T-cell (primary cell): ENCODE measurements at places on chromosomes 13 and 19.

GRCh38 chr19:33628921-33629825 is 7.4 kb downstream of the CHST8 start:
- no peak for DNase-seq

- DNase-seq = no peak
Measured at GRCh38 chr13:89925107-89925506, 1422.4 kb upstream of the MIR17HG start.

DNA sequence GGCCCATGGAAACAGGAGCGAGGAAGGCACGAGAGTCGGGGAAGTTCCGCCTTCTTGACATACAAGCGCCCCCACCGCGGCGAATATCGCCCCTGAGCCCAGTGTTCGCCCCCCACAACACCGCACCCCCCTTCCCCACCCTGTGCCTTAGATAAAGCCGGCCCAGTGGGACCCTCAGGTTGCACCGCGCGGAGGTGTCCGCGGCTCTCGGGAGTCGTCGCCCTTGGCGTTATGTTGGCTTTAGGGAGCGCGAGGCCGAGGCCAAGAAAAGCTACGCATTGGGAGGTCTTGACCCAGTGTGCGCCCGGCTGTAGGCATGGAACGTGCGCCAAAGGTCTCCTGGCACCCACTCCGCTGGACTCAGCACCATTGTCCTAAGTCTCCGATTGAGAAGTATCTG is 603 bp upstream of the ZNF132 start:
- no peak for DNase-seq

GRCh38 chr19:19627621-19628500 is at the start of gene LPAR2:
Gene LPAR2, minus strand, starts transcription at chr19:19628220. Its CDS starts 945 bp downstream, at chr19:19627275.
- peak; percentile 71 for DNase-seq

GRCh38 chr13:102294407-102295018 is 107.3 kb downstream of the FGF14 start:
- no peak for DNase-seq

DNA sequence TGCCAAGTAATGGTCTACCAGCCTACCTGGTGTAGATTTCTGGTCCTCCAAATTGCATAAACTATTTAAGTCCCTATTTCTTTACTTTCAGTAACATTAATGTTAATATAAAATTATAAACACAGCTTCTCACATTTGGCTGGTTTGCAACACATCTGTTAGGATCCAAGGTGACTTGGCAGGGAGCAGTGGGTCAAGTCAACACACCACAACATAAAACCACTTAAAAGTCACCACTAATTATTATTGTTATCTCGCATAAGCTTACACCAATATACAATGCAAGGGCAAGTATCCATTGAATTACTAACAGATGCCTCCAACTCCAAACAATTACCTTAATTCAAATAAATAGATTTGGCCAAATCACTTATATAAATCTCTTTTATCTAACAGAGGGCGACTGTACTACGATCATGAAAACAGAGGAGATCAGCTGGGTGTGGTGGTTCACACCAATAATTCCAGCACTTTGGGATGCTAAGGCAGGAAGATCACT is 74.7 kb downstream of the FGF14 start:
- DNase-seq = no peak

DNA sequence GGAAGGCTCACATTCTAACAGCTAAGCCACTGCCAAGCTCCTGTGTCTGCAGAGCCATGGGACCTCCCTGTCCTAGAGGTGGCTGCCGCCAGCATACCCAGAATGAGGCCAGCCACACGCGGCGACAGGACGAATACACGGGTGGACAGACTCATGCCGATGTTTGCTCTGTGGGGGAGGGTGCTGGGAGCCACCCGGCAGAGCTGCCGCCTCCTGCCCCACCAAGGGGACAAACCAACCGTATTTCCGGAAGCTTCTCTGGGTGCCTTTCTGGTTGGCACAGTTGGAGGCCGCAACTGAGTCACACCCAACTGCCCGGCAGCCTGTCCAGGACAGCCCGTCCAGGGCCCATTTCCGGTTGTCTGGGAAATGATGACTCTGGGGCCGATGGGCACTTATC is 20.3 kb downstream of the C13orf46 start:
- no peak for DNase-seq

- peak; percentile 45 for DNase-seq
Measured at GRCh38 chr19:34345947-34346351, 19.0 kb upstream of the GPI start.

DNA sequence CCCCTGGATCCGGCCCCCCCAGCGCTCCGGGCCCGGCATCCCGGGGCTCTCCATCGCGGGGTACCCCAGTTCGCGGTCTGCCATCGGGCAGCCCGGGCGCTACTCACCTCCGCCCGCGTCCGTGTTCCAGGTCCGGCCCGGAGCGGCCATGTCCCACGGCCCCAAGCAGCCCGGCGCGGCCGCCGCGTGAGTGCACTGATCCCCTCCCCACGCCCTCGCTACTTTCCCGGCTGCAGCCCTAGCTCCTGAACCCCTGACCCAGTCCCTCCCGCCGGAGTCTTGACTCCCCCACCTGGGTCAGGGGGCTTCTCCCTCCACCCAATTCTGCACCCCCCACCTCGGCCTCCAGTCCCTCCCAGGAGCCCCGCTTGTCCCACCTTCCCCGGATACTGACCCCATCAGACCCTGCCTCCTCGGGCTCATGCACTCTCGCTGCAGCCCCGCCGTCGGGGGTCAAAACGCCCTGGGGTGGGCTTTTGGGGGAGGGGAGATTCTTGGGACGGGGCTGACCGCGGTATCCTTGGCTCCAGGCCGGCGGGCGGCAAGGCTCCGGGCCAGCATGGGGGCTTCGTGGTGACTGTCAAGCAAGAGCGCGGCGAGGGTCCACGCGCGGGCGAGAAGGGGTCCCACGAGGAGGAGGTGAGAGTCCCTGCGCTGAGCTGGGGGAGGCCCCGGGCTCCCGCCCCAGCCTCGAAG is 566 bp downstream of the HMG20B start:
- no peak for DNase-seq

DNA sequence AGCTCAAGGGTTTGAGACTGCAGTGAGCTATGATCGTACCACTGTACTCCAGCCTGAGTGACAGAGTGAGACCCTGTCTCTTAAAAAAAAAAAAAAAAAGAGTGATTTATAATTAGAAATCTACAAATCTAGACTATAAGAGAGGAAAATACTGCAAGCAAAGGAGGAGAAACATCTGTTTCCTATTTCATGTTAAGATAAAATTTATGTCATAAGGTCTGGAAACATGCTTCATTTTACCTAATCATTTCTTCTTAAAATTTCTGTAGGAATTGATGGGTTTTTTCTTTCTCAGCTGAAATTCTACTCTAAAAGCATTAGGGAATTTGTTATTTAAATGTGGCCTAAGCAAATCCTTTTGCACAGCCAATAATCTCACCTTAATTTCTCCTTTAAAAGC is 53.2 kb downstream of the C13orf42 start:
- DNase-seq = no peak

DNA sequence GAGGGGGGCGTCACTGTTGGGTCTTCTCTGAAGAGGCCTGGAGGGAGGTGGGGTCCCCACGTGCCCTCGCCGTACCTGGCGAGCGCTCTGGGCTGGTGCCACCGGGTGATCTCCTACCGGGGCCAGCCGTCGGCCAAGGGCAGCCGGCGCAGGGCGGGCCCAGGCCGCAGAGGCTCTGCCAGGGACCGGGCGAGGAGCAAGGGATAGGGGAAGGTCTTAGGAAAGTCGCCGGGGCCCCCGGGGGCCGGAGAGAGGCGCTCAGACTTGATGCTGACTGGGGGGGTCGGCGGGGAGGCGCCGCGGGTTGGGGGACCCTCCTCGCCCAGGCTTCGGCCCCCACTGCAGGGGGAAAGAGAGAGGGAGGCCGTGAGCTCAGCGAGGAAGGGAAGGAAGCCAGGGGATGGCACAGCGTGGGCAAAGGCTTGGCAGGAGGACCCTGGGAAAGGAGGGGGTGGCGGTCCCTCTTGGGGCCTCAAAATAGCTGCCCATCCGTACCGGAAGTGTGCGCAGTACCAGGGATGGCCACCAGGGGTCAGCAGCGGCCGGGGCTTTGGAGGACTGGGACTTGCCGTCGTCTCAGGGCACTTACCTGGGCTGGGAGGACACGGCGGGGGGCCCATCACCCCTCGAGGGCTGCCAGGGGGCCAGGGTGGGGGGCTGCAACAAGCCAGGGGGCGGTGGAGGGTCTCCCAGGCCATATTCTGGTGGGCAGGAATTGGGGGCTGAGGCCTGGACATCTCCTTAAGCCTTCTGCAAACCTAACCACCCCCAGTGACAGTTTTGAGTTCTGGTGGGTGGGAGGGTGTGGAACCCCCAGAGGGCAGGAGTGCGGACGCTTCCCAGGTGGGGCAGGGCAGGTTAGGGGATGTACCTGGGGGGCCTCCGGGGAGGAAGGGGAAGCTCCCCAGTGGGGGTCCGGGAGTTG is 7.7 kb upstream of the TMEM161A start:
- DNase-seq = peak; percentile 75

DNA sequence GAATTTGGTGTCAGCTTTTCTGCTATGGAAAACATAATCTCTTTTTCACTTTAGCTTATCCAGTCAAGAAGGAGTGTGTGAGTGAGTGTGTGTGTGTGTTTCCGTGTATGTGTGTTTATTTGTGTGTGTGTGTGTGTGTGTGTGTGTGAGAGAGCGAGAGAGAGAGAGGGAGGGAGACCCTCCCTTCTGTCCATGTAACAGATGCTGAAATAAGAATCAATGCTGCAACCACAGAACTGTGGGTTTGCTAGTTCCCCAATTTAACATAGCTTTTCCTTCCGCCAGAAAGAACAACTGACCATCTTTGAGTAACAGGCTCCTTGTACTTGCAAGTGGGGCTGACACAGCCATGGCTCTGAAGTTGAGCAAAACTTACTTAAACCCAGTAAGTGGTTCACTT is 5.2 kb downstream of the LCP1 start:
- no peak for DNase-seq

- no peak for DNase-seq
Measured at GRCh38 chr19:19911150-19911549, 10.4 kb downstream of the ZNF93 start.

- peak; percentile 12 for DNase-seq
Measured at GRCh38 chr13:51614350-51614786, 30.1 kb downstream of the WDFY2 start.

DNA sequence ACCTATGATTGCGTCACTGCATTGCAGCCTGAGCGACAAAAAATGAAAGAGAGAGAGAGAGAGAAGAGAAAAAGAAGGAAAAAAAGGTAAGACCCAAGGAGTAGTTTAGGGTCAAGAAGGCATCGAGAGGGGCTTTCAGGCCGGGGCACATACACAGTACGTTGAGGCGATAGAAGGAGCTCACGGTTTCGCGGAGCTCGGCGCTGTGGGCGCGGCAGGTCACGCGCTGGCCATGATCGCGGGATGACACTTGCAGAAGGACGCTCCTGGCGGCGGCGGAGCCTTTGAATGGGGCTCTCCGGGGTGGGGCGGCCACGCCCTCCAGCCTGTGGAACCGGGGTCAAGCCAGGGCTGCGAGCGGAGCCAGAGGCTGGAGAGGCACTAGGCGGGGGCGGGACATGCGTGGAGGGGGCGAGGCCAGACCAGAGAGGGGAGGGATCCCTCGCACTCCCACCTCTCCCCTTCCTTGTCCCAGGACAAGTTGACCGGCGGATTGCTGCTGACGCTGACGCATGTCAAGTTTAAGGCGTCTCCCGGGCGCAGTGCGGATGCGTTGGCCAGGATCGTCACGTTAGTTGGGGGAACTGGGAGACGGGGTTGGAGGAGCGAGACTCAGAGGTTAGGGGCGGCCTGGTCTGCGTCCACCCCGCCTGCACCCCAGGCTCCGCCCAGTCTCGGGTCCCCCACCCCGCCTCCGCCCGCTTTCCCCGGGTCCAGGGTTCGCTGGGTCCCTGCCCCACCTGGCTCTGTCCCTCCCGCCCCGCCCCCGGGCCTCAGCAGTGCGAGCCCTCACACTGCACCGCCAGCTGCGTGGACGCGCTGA is 6.9 kb downstream of the NPHS1 start:
- no peak for DNase-seq

DNA sequence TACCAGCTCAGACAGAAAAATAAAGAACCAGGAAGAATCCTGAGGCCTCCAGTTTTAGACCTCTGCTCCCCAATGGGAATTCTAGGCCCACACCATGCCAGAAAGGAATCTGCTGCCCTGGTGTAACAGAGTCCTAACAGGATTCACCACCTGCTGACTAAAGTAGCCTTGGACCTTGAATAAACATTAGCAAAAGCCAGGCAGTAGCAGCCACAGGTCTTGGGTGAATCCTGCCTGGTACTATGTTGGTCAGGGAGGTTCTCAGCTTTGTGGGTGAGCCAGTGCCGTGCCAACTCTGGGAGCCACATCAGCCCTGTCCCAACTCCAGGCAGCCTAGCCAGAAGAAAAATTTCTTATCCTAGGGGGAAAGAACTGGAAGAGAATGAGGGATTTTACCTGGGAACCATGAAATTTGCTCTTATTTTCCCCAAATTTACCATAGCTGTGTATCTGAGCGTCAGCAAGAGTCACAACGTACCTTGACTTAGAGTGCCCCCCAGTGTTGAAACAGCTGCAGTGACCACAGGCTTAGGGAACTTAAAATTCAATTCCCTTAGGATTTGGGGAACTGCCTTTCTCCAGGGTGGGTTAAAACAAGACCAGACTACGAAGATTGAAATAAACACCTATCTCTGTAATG is 1895.6 kb upstream of the PRR20A start:
- DNase-seq = no peak

DNA sequence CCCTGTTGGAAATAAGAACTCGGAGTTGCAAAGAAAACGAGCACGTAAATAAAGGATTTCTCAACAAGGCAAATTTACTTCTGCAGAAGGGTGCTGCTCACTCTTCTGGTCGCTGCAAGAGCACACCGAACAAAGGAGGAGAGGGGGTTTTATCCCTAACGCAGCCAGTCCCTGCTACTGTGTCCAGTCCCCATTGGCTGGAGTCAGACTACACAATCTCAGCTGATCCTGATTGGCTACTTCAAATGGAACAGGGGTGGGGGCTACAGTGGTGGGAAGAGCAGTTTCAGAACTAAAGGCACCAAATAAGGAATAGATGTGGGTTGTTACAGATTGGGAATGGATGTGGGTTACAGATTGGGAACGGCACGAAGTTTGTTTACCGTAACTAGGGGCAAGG is 63.9 kb upstream of the MCF2L start:
- no peak for DNase-seq

GRCh38 chr19:46755077-46755852 is 9.0 kb upstream of the STRN4 start:
- DNase-seq = no peak

DNA sequence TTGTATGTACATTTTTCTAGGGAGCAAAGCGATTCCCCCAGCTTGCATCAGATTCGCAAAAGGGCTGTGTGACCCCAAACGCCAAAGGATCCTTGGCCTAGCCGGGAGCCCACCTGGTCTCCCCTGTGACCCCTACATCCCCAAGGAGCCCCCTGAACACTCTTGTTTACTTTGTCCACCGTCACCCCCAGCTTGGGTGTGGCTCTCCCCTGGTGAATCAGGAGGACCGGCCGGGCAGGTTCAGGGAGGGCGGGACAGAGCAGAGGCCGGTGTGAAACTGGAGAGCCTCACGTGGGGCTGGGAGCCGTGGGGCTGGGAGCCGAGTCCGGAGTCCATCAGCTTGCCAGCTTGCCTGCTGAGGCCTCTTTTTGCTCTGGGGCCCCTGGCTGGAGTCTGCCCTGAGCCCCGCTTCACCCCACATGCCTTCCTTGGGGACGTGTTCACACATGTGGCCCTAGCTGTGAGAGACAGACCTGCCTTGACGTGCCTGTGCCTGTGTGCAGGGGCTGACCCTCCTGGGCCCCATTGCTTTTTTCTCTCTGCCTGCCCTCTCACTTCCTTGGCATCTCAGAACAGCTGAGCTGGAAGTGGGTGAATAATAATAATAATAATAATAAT is 2.0 kb downstream of the ITPKC start:
- DNase-seq = no peak

- DNase-seq = no peak
Measured at GRCh38 chr13:106377931-106378662, 157.4 kb downstream of the EFNB2 start.
